H4 (cell line): ENCODE measurements at places on chromosomes 7 and 10. TPM values are rescaled to one million over a fixed set of nuclear protein-coding genes. Genes with fewer than 3 reads are reported as not detected.
A peak's percentile ranks its signal among the peaks of the same experiment; 100 is the strongest.

DNA sequence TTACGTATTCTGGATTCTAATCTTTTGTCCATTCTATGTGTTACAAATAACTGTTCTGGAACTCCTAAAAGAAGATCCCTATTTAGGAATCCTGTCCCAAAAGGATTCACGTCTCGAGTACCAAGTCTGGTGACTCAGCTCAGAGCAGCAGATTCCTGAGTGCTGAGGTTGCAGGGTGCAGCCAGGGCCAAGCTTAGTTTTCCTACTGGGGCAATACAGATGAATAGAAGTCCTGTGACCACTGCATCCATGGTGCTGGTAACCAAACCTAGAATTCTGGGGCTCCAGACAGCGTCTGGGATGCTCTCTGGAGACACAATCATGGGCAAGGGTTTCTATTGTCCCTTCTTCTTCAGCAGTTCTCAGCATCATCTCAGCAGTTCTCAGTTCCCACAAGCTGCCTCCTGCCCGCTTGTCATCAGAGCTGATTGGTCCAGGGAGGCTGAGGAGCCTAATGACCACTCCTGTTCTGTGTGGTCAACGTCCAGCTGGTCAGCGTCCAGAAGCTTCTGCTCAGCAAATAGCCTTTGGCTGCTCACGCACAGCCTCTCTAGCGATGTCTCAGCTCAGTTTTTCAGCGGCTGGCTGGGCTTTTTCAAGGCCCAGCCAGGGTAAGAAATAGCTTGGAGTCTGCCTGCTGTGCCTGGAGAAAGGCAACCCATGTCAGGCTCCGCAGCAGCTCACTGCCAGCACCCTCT is 50.4 kb upstream of the C7orf33 start:
- DNase-seq: peak; percentile 46

- DNase-seq: no peak
Observed at GRCh38 chr7:51764976-51765375, 448.4 kb upstream of the COBL start.

DNA sequence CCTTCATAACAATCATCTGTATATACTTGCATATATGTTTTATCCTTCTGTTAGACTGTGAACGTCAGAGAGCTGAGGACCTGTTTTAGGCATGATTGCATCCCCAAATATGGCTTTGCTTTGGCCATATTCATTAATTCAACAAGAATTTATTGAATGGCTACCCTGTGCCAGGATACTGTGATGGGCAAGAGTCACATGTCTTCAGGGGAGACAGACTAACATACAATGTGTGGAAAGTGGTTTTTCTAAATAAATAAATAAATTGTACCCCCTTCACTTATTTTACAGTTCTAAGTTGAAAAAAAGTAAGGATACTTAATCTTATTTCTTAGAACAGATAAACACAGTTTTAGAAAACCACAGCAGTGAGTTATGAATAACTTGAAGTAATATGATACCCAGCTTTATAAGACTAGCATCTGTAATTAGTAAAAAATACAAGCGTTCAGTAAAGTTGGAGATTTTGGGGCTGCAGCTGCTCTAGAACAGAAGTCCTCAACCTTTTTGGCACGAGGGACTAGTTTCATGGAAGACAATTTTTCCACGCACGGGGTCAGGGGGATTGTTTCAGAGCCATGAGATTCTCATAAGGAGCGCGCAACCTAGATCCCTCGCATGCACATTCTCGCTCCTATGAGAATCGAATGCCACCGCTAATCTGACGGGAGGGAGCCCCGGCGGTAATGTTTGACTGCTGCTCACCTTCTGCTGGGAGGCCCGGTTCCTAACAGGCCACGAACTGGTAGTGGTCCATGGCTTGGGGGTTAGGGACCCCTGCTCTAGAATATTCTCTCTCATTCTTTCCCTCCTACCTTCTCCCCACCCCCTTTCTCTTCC is 89.4 kb upstream of the MTPN start:
- no peak for DNase-seq

Gene SLC13A4
- total RNA-seq: not detected in 2 replicates

- DNase-seq: no peak
Observed at GRCh38 chr7:24728503-24729364, 28.5 kb downstream of the GSDME start.

GRCh38 chr7:22115689-22116088 is 170.0 kb upstream of the CDCA7L start:
- no peak for DNase-seq

Gene CYP3A7
- not detected in 2 replicates for total RNA-seq

GRCh38 chr10:32959006-32959920 is 1.2 kb upstream of the ITGB1 start:
- no peak for DNase-seq

Gene LIPF
- not detected in 2 replicates for total RNA-seq

Gene SPDYE1
- not detected in 2 replicates for total RNA-seq

DNA sequence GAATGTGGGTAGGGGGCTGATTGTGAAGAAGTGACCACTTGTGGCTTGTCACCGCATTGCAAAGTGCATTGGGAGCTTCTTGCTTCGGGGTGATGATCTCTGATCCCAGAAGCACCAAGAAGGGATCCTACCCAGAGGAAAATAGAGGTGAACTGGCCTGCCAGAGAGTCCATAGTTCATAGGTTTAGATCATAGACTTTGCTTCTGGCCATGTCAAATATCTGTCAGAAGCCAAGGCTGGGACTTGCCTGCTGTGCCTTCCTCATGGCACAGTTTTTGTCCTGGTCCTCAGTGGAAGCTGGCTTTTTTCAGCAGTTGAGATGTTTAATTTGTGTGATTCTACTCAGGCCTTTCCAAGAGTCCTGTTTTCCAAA is 1.1 kb downstream of the ZSWIM8 start:
- no peak for DNase-seq

- DNase-seq: no peak
Observed at GRCh38 chr10:6195376-6195775, 7.4 kb upstream of the PFKFB3 start.

- no peak for DNase-seq
Observed at GRCh38 chr7:120431016-120431415, 158.0 kb downstream of the KCND2 start.

Gene OR13A1
- total RNA-seq: not detected in 2 replicates

Gene CDHR3
- total RNA-seq: 0.58 and 1.7 TPM in 2 replicates

Gene DGKI
- total RNA-seq: 0.64 and 1.5 TPM in 2 replicates

Gene NANOS1
- total RNA-seq: 4.7 and 6.7 TPM in 2 replicates

DNA sequence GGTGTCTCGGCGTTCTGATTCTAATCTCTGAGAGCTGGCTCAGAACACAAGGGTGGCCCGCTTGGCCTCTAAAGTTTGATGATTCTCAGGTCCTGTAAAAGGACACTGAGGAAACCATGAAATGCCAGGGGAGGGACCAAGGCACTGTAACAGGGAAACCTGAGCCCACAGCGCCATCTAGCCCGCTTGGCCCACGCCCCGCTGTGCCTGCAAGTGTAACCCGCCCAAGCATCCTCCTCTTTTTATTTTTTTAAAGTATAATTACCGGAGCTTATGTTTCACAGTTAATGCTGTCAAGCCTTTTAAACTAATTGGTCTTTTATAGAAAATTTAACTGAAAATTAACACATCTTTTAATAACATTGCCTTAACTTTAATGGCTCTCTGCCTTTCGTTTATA is 734.7 kb downstream of the KCNMA1 start:
- peak; percentile 33 for DNase-seq

Gene KMT2C
- total RNA-seq: 10.1 and 11.0 TPM in 2 replicates

DNA sequence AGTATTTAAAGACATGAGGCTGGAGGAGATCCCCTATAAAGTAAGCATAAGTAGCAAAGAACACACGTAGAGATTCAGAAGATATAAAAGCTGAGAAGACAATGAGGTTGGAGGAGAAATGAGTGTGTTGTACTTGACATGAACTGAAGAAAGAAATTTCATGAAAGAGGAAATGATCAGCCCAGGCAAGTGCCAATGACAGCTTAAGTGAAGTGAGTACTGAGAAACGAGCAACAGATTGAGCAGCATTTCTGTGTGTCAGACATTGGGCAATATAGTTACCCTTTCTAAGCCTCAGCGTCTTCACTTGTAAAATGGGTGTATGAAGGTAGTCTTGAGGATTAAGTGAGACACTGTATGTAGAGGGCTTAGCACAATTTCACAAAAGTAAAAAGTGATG is 4.8 kb upstream of the LIPA start:
- no peak for DNase-seq

Gene MAD1L1
- 116 and 121 TPM in 2 replicates for total RNA-seq

DNA sequence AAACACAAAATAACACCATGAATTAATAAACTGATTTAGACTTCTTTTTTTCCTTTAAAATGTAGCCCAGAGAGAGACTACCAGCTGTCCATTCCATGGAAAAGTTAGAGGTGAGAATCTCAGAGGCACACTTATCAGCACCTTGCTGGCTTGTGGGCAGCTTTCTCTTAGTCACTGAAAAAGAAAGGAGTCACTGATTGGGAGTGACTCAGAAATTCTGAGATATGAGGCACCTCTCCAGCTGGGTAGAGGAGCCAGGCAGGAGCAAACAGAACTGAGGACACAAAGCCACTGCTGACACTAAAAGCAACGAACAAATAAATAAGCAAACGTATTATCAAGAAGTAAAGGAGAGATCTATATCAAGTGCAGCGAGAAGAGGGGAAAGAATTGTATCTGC is 310.6 kb downstream of the PARD3 start:
- peak; percentile 39 for DNase-seq

Gene TRPV5
- not detected in 2 replicates for total RNA-seq

GRCh38 chr10:117805139-117805538 is 241.6 kb downstream of the RAB11FIP2 start:
- no peak for DNase-seq

DNA sequence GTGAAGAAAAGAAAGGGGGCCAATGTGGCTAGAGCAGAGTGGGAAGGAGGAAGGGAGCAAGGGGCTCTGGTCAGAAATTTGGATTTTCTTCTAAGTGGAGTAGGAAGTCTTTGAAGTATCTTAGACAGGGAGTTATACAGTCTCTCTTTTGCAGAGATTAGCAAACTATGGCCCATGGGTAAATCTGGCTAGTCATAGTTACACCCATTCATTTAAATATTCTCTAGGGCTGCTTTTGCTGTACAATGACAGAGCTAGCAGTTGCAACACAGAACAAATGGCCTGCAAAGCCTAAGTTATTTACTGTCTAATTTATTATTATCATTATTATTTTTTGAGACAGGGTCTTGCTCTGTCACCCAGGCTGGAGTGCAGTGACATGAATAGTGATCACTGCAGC is 10.5 kb upstream of the LAMB4 start:
- no peak for DNase-seq

- DNase-seq: no peak
Observed at GRCh38 chr7:5652829-5653228, 128.6 kb downstream of the RNF216 start.

- no peak for DNase-seq
Observed at GRCh38 chr10:60130130-60130579, 223.8 kb upstream of the CCDC6 start.

GRCh38 chr10:21463436-21463835 is 62.0 kb downstream of the SKIDA1 start:
- DNase-seq: no peak

- DNase-seq: peak; percentile 11
Observed at GRCh38 chr10:123614888-123615287, 51.3 kb upstream of the GPR26 start.

GRCh38 chr7:142587578-142588191 is 161.6 kb upstream of the PRSS1 start:
- peak; percentile 93 for DNase-seq

DNA sequence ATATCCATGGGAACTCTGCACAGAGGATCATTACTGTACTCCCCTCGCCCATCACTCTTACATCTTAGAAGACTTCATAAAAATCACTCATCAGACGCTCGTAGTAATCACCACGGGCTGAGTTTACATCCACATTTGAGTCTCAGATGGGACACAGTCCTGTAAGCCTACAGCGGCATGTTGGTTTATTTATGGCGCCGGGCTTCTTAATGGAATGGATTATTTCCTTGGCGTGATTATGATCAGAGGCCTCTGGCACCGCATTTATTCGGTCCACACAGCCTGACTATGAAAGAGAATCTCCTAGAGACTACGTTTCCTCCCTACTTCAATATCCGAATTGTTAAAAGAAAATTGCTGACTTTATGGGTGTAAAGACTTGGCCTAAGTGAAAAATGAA is 123.5 kb upstream of the FRMD4A start:
- DNase-seq: no peak

- no peak for DNase-seq
Observed at GRCh38 chr10:48567346-48567745, 37.5 kb downstream of the ARHGAP22 start.

- no peak for DNase-seq
Observed at GRCh38 chr10:86387178-86387794, 20.7 kb upstream of the GRID1 start.

Gene RARRES2
- total RNA-seq: not detected in 2 replicates

DNA sequence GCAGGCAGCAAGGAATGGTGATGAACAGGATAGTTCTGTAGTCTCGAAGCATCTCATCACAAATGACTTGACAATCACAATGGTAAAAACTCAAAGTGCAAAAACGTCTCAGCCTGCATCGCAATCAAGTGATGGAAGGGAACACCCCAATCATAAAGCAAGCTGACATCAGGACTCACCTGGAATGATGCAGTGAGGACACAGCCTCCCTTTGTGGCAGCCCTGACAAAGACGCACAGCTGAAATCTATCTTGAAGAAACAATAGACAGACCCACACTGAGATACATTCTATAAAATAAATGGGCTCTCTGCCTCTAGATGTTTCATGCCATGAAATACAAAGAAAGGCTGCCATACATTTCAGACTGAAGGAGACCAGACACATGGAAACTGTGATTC is 748.0 kb upstream of the IGFBP3 start:
- DNase-seq: no peak

Gene RPS24
- total RNA-seq: 3,270 and 3,319 TPM in 2 replicates

DNA sequence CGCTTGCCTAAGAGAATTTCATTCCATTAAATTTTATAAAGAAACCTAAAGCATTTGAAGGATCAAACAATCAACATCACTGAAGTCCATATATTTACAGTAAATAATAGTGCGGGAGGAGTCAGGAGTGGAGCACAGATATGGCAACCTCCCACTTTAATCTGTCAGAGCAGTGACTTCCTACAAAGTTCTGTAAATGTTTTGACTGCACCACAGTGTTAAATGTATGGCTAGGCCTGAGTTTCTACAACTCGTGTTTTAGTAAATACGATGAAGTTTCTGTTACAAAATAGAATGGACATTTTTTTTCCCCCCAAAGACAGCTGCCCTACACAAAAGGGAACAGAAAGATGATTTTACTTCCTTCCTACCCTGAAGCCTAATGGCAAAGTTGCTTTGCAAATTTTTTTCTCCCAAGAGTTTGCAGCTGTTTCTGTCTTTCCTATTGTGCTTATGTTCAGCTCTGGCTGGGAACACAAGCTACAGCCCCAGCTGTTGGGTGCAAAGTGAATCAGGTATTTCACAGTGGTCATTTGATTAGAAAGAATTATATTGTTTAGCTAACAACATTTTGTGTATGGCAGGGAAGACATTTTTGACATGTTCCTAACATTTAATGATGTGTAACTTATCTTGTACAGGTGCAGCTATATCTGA is 62.1 kb downstream of the MET start:
- no peak for DNase-seq

GRCh38 chr7:585229-585711 is 65.6 kb upstream of the PDGFA start:
- DNase-seq: no peak

GRCh38 chr7:214410-215212 is 22.2 kb downstream of the FAM20C start:
- peak; percentile 75 for DNase-seq
